Brain microvascular endothelial cell (primary cell): ENCODE measurements at places on chromosomes 16 and 17.
A peak's percentile ranks its signal among the peaks of the same experiment; 100 is the strongest.

- no peak for DNase-seq
Observed at GRCh38 chr17:73625991-73626673, 18.1 kb downstream of the SDK2 start.

DNA sequence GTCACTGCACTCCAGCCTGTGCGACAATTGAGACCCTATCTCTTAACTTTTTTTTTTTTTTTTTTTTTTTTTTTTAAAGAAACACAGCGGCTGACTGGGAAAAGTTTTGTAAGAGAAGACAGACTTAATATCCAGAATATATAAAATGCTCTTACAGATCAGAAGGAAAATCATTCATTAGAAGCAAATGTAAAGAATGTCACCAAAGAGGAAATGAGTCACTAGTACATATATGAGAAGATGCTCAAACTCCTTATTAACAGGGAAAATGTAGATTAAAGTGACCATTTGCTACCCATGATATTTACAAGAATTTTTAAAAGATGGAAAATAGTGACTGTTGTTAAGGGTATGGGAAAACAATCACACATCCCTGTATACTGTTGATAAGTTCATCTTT lies 48.9 kb downstream of the RABEP1 start:
- no peak for DNase-seq

GRCh38 chr16:16063683-16064082 lies 114.3 kb downstream of the ABCC1 start:
- DNase-seq = no peak

DNA sequence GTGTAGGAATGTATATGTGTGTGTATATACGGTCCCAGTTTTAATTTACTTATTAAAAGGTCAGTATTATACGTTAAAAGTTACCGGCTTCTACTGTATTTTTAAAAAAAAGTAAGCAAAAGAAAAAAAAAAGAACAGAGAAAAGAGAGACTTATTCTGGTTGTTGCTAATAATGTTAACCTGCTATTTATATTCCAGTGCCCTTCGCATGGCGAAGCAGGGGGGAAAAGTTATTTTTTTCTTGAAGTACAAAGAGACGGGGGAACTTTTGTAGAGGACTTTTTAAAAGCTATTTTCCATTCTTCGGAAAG lies 1.6 kb downstream of the NOG start:
- no peak for DNase-seq

DNA sequence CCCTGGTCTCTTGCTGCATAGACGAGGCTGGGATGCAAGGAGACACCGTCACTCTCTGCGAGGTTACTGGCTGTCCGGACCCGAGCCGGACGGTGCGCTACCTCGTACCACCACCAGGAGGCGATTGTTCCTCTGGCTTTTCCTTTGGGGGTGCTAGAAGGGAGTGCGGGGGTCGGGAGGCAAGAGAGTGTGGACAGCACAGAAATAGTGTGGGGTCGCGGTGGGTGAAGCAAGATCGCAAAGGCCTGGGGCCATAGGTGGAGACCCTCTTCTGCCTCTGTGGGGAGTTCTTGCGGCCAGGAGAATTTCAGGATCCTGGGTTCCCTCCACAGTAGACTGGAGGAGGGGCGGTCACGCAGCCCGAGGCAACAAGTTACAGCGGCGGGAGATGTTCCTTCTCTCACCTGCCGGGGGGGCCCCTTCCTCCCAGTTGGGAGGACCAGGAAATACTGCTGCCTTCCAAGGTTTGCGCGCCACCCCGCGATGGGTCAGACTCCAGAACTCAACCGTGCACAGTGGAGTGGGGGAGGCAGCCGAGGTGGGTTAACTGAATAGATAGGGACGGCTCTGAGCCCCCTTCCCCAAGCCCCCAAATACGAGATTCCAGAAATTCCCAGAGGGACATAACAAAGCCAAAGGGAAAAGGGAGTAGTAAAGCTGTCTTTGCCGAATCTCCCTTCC lies 6.9 kb downstream of the PHOSPHO1 start:
- peak; percentile 27 for DNase-seq

- DNase-seq = no peak
Observed at GRCh38 chr17:14732211-14732610, 431.3 kb downstream of the HS3ST3B1 start.

DNA sequence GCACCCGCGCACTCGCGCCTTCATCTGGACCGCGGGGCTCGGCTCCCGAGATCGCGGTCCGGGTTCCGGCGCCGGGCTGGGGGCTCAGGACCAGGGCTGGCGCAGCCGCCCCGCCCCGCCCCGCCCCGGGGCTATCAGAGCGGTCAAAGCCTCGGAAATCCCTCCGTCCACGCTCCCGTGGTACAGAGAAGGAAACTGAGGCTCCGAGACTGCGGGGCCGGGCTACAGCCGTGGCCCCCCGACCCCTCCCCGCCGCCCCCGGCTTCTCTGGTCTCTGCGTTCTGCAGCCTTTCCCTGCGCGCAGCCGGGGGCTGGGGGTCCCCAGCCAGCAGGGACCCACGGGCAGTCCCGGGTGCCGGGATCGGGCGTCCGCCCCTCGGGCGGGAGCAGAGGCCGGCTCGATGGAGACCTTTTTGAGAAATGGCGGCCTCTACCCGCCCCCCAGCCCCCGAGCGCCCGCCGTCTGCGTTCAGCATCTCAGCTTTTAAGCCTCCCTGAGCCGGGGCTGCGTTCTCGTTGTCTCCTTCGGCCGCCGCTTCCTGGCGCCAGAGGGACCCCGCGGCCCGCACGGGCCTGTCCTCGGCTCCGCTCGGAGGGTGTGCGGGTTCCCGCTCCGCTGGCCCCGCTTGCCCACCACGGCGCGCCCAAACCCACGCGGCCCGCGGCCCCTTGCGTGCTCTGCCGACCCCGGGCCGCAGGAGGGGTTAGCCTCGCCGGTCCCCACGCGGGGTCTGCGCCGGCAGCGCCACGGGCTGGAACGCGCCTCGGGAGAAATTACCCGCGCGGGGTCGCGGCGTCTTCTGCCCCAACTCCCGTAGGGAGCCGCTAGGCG lies 1.5 kb upstream of the NPTX1 start:
- DNase-seq = peak; percentile 48

DNA sequence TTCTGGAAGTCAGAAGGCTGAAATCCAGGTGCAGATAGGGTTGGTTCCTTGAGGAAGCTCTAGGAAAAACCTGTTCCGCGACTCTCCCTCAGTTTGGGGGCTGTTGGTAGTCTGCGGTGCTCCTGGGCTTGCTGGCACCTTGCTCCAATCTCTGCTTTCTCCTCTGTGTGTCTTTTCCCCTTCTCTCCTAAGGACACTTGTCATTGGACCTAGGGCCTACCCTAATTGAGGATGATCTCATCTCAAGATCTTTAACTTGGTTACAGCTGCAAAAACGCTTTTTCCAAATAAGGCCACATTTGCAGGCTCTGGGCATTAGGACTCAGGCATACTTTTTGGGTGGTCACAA lies 12.9 kb upstream of the CACNG4 start:
- no peak for DNase-seq

GRCh38 chr17:81291662-81292061 lies 3.4 kb downstream of the SLC38A10 start:
- peak; percentile 28 for DNase-seq

- DNase-seq = no peak
Observed at GRCh38 chr16:79409978-79410377, 190.6 kb downstream of the MAF start.

- DNase-seq = no peak
Observed at GRCh38 chr17:74699236-74699635, 13.5 kb downstream of the CD300LF start.

GRCh38 chr16:4936991-4937781 lies at the start of gene PPL:
TSS of gene PPL (minus strand) at chr16:4937148. CDS start at chr16:4937045, 103 bp downstream.
- DNase-seq = no peak

- no peak for DNase-seq
Observed at GRCh38 chr16:86073103-86073625, 174.2 kb downstream of the IRF8 start.

DNA sequence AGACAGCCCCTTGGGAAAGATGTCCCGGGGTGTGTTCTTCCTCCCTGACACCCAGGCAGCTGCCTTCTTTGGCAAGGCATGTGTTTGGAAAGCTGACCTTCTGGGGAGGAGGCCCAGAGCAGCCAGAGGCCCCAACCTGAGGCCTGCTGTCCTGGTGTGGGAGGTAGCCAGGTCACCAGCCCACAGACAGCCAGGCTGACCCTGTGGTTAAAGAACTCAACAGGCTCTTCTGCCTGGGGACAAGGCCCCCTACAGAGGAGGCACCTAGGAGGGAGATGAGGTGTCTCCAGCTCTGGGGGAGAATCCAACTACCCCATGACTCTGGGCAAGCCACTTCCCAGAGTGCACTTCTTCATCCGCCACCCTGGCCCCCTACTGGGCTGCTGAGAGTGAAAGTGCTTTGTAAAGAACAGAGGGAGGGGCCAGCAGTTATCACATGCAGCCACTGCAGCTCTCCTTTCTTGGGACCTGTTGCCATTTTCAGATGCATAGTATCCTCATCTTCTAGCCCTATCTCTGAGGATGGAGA lies 13.1 kb upstream of the SREBF1 start:
- DNase-seq = peak; percentile 76
